Activated gamma-delta T cell treated with Interleukin-2 at 50 U/mL for 16 hours (primary cell): ENCODE measurements at places on chromosomes 12 and 14.

GRCh38 chr12:28350502-28350901 lies 160.2 kb downstream of the CCDC91 start:
- no peak for DNase-seq

- DNase-seq = no peak
Observed at GRCh38 chr14:103122947-103123633, at the start of gene TNFAIP2. Gene TNFAIP2 (plus strand): TSS chr14:103123461. CDS start chr14:103126458, 2,997 bp downstream.

GRCh38 chr12:79521576-79521975 lies 169.2 kb downstream of the PAWR start:
- DNase-seq = no peak

GRCh38 chr14:68780358-68781160 lies 12.3 kb downstream of the ZFP36L1 start:
- peak; percentile 17 for DNase-seq

GRCh38 chr14:25050269-25051150 lies 563 bp upstream of the STXBP6 start:
- DNase-seq = no peak

GRCh38 chr14:34449819-34450541 lies 12.1 kb downstream of the SPTSSA start:
- DNase-seq = no peak

DNA sequence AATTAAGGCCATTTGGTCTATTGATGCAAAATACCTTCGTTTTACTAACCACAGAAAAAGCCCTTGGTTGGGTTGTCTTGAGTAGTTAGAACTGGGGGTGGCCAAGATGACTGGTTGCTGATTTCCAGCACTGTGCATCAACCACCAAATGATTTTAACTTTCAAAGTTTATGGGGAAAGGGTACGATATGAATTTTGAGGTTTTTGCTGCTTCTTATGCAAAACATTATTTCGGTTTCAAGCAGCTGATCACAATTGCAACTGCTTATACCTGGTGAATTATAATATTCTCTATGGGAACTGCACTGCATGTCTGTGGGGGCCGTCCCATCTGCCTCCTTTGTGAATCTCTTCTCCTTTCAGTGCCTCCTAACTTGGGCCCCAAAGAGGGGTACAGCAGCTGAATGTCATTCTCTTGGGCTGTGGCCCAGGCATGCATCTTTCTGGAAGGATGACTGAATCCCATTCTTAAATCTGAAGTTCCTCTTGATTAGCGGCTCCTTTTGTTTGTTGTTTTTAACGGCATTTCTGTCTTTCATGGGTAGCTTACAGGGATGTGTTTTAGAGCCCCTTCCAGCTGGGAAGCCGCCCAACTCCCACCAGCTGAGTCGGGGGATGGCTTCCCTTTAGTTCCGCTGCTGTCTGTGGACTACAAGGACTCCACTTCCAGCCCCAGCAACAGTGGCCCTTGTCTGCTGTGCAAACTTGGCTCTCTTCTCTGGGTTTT lies 479.8 kb downstream of the ZFP36L1 start:
- DNase-seq = no peak

DNA sequence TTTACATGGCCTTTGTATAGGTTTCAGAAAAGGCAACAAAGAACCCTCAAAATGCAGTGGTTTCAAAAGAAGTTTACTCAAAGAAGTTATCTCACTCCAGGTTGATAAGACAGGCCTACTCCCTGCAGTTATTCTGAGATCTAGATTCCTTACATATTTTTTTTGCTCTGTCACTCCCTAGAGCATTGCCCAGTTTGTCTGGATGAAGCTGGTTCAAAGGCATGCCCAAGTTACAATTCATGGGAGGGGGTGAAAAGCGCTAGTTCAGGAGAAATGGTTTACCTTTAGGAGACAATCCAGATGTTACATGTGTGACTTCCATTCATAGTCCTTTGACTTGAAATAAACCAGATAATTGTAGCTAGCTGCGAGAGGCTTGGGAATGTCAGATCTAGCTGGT lies 115.0 kb downstream of the TPH2 start:
- no peak for DNase-seq

DNA sequence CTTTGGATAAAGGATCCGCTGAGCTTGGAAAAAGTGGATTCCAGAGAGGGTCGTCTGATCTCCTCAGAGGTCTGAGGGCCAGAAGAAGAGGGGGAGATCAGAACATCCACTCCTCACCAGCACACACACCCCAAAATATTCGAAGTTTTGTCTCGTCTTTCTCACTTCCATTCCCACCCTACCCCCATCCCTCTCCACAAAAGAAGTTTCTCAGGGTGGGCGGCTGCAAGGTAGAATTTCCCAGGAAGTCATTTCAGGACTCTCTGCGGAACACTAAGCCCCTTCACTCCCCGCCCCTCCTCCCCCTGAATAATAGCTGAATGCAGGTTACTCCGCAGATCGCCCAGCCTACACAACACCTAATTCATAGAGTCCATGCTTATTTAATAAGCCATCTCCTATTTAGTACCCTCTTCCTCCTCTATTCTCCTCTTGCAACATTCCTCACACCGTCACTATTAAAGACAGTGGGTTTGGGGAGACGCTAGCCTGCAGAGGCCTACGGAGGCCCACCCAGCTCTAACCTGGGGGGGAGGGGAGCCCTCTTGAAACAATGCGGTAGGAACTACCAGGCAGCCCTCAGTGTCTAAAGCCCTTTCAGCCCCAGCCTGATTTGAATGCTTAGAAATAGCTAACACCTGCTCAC lies 649 bp upstream of the SALL2 start:
- no peak for DNase-seq

- no peak for DNase-seq
Observed at GRCh38 chr12:26723379-26724308, 109.3 kb downstream of the ITPR2 start.

DNA sequence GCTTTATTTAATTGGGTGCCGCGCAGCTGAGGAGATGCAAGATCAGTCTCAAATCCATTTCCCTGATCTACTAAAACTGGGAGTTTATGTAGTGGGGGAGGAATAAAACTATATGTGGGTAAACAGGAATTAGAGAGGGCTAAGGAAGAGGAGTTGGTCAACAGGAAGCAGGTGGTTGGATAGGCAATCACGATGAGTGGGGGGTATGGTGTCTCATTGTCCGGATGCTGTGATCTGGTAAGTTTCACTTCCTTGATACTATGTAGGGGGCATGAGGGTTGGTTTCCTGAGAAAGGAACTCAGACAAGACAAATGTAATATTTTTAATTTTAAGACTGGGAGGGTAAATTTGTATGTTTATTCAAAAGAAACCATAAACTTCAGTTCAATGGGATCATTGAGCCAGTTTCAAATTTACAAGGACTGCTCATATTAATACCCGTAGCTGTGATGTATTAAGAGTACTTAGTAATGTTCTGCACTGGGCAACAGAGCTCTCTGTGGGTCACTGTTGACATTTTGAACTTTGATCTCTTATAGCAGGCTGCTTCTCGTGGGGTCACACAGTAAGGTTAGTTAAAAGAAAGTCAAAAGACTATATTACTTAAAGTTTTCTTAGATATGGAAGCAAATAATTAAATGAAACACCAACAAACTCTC lies 786.2 kb upstream of the FBXO33 start:
- no peak for DNase-seq

DNA sequence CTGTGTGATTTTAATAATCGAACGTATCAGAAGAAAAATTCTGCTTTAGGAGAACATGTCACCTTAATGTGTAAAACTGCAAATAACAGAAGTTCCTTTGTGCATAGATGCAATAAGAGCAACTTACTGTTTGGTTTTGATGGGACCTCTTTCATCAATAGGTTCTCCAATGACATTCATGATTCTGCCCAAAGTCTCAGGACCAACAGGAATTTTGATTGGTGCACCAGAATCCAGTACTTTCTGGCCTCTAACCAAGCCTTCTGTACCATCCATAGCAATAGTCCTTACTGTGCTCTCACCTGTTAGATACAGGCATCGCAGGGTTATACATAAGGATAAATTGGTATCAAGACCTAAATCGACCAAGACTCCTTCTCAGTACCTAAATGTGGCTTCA lies 1.1 kb downstream of the ATP5F1B start:
- no peak for DNase-seq

- DNase-seq = no peak
Observed at GRCh38 chr14:19974844-19975243, 547 bp upstream of the OR4K15 start.

GRCh38 chr14:61733972-61734371 lies 28.2 kb upstream of the SNAPC1 start:
- no peak for DNase-seq

GRCh38 chr14:33376510-33376909 lies 437.8 kb downstream of the NPAS3 start:
- no peak for DNase-seq

GRCh38 chr12:106774808-106775524 lies 484 bp downstream of the RIC8B start:
- DNase-seq = peak; percentile 12

DNA sequence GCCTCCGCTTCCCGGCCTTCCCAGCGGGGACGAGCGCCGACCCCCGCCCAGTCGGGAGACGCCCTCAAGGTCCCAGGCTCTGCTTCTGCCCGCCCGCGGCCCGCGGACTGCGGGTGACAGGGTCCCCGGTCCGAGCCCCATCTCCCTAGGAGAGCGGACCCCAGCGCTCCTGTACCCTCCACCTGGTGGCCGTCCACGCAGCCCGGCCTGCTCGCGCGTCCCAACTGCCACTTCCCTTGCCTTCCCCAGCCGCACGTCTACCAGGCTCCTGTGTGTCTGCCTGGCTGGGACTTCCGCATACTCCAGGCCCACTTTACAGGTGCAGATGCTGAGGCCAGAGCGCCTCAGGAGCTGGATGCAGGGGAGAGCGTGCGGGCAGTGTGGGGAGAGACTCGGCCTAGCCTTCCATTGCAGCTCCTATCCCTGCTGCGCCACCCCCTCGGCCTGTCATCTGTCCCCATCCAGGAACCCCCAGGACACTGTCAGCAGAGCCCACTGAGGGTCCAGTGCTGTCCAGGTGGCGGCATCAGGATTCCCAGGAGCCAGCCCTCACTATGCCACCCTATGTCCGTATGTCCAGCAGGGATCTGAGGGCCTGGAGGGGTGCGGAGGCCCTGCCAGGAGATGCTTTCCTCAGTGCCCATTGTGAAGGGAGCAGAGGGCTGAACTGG lies 8.0 kb upstream of the ANKRD9 start:
- DNase-seq = no peak

DNA sequence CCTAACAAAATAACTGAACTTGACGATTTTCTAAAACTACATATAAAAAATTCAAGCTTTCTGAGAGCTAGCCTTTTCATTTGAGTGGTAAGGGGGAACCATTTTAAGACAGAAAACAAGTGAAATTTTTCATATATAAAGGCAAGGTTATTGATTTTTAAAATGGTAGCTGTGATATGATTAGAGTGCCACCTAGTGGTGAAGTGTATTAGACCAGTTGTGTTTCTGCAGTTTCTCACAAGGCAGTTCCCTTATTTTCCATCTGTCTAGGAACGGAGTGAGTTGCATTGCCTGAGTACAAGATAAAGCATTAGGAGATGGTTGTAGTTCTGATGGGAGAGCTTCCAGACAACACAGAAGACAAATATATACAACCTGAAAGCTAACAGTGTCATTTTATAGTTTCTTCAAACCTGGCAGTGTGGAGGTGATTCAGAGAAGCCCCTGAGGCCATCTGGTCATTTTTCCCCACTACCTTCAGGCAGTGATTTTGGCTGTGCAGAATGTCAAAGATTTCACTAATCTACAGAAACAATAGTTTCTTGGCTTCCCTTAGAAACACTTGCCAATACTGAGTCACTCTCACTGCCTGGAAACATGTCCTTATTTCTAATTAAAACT lies 180.8 kb downstream of the C12orf50 start:
- DNase-seq = no peak

- DNase-seq = no peak
Observed at GRCh38 chr12:74456431-74456830, 81.2 kb upstream of the ATXN7L3B start.

GRCh38 chr12:121391619-121392324 lies 8.1 kb upstream of the RNF34 start:
- DNase-seq = no peak

GRCh38 chr12:124720681-124721500 lies 142.8 kb downstream of the SCARB1 start:
- no peak for DNase-seq

- no peak for DNase-seq
Observed at GRCh38 chr14:79702197-79702596, 509.1 kb downstream of the DIO2 start.

GRCh38 chr14:94004015-94004414 lies 6.9 kb downstream of the CCDC197 start:
- no peak for DNase-seq

DNA sequence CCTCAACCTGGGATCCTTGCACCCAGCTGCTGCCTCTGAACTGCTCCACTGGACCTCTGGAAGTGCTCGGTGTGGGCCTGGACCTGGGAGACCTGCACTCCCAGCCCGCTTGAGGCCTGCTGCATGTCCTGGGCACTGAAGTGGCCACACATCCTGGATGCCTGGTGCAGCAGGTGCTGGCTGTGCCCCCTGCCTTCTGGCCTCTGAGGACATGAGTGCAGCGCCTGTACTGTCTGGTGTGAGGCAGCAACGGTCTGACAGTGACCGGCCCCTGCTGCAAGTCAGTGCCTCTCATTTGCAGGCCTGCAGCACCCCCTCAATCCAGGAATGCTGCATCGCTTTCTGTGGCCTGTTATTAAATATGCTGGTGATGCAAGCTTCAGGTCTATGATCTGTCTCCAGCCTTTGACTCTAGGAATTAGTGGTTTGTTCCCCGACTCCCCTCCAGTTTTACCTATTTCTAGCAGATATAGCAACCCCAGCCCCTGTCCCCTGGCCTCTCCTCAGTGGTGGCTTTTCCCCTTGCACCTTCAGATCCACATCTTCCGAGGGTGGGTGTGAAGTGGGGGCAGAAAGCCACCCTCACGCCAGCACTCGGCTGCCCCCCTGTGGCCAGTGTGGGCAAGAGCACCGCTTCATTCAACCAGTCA lies 3.6 kb downstream of the SMIM41 start:
- peak; percentile 68 for DNase-seq

GRCh38 chr12:68319988-68320623 lies 12.1 kb downstream of the MDM1 start:
- no peak for DNase-seq

DNA sequence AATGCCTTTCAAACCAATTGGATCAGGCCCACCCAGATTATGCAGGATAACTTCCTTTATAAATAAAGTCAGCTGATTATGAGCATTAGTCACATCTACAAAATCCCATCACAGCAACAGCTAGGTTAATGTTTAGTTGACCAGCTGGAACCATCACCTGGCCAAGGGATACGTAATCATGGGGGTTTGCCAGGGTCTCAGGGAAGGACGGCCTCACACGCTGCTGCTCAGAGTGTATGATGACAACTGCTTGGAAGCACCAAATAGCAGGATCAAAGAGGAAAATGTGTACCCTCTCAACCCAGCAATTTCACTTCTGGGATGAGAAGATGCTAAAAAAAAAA lies 162.6 kb downstream of the SLC15A4 start:
- no peak for DNase-seq
